Midbrain (tissue), 1 donor: ENCODE measurements at places on chromosomes 1 and 21.

DNA sequence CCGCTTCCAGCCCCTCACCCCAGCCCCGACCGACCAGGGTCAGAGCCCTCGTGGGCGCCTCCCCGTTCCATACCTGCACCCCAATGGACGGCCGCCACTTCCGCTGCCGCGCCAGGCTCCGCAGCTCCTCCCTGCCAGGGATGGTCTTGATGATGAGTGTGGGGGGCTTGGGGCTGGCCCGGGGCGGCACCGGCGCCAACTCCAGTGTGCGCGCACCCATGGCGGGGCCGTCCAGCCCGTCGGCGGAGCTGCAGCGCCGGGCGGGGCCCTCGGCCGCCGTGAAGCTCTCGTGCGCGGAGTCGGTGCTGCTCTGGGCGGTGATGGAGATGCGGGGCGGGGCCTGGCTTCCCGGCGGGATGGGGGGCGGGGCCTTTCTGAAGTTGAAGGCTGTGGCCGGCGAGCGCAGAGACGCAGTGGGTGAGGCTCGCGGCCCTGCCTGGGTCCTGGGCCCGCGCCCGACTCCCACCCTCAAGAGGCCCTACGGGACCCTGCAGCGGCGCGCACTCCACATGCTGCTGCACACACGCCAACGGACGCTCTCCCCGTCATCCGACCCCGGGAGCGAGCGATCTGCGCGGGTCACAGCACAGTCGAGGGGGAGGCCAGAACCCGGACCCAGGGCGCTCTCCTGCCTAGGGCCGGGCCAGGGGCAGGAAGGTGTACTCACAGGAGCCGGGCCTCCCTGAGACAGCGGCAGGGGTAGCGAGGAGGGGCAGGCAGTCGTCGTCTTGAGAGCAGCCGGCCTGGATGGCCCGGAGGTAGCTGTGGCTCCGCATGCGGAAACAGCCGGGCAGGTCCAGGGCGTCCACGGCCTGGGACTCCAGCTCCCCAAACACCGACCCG lies 26.1 kb upstream of the SMIM12 start:
- no peak for DNase-seq

- DNase-seq: no peak
Observed at GRCh38 chr1:206005778-206006180, 2.6 kb upstream of the RAB7B start.

GRCh38 chr1:92728697-92729096 lies 56.2 kb downstream of the EVI5 start:
- no peak for DNase-seq

GRCh38 chr1:240577095-240577494 lies 34.9 kb downstream of the GREM2 start:
- DNase-seq: no peak

GRCh38 chr1:57440096-57440495 lies 16.2 kb upstream of the DAB1 start:
- no peak for DNase-seq

GRCh38 chr1:10852486-10852885 lies 56.0 kb upstream of the CASZ1 start:
- no peak for DNase-seq

DNA sequence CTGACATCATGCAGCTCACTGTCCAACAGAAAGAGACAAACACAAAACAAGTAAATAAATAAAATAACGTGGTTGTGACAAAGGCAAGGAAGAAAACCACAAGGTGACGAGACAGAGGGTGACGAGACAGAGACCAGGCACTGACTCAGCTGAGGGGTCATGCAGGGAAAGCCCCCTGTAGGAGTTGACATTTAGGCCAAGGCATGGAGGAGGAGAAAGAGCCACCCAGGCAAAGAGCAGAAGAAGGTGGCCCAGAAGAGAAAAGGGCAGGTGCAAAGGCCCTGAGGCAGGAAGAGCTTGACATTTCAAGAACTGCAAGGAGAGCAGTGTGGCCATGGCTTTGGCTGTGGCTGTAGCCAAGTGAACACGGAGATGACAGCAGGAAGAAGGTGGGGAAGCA lies 65.1 kb upstream of the ID3 start:
- no peak for DNase-seq

DNA sequence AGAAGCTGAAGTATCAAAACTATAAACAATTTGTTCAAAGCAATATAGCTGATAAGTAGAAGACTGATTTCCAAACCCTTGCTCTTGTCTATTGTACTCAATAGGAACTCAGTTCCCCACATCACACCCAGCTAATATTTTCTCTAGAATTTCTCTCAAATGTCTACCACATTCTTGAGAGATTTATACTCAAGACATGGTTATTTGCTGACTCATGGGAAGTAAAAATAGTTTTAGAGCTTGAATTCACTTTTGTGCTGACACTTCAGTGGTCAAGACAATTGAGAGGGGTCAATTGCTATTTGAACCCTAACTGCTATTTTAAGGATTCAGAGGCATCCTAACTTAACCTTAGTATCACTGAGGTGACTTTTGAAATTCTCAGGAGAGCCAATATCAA lies 99.0 kb downstream of the TNNI3K start:
- DNase-seq: no peak

- DNase-seq: no peak
Observed at GRCh38 chr1:116569381-116569670, 1.5 kb downstream of the CD58 start.

DNA sequence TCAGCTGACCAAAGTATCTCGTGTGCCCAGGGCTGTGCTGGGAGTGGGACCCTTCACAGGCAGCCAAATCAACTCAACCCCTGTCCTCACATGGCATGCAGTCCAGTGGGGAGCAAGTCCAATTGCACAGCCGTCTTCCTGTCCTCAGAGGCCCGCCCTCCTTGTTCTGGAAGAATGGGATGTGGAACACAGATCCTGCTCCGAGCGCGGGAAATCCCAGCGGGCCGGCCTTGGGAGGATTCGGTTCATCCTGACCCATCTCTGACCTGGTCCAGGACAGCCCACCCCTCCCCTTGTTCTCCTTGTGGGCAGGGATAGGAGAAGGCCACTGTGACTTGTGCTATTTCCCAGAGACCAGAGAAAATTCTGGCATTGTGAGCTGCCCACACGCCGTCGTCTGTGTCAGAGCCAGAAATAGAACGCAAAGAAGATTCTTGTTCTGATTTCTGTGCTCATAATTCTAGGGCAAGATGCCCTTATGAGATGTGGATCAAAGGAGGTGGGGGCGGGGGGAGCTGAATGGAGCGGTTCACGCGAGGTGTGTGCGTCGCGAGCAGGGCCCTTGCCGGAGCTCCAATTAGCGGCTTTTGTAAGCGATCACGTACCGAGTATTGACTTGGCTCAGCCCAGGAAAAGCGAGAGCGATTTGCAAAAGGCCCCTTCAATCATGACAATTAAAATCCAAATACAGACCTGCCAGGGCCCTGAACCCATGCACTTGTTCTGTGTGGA lies 79.2 kb downstream of the AJAP1 start:
- no peak for DNase-seq

- no peak for DNase-seq
Observed at GRCh38 chr1:208885060-208885459, 640.9 kb upstream of the PLXNA2 start.

GRCh38 chr1:30692948-30693301 lies 30.5 kb downstream of the MATN1 start:
- DNase-seq: no peak

DNA sequence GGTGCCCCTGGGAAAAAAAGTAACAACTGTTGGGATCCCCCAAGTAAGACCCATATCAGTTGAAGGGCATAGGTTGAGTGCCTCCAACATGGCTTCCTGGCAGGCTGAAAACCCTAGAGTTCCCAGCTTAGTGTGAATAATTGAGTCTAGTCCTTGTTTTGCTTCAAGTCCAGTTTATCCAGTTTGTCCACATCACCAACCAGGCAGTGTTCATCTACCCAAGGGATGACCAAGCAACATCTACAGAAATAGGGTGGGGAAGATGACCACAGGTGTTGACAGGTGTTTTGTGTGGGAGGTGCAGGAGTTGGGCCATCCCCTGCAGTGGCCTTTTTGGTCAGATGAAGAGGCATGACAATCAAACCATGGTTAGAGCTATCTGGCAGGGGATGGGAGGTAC lies 54.3 kb upstream of the ERO1B start:
- no peak for DNase-seq

- no peak for DNase-seq
Observed at GRCh38 chr21:40936178-40936577, 89.2 kb upstream of the DSCAM start.

- no peak for DNase-seq
Observed at GRCh38 chr1:65704318-65704717, 88.4 kb upstream of the PDE4B start.

- DNase-seq: no peak
Observed at GRCh38 chr1:60984062-60984799, 98.1 kb upstream of the NFIA start.

DNA sequence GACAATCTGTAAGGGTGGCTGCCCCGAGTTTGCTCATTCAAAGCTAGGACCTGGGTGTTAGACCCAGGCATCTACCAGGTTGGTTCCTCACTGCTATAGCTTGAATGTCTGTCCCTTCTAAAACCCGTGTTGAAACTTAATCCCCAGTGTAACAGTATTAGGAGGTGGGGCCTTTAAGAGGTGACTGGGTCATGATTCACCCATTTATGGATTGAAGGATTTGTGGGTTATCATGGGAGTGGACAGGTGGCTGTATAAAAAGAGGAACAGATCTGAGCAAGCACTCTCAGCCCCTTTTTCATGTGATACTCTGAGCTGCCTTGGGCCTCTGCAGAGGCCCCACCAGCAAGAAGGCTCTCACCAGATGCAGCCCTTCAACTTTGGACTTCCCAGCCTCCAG lies 29.4 kb downstream of the PSMG1 start:
- DNase-seq: no peak

DNA sequence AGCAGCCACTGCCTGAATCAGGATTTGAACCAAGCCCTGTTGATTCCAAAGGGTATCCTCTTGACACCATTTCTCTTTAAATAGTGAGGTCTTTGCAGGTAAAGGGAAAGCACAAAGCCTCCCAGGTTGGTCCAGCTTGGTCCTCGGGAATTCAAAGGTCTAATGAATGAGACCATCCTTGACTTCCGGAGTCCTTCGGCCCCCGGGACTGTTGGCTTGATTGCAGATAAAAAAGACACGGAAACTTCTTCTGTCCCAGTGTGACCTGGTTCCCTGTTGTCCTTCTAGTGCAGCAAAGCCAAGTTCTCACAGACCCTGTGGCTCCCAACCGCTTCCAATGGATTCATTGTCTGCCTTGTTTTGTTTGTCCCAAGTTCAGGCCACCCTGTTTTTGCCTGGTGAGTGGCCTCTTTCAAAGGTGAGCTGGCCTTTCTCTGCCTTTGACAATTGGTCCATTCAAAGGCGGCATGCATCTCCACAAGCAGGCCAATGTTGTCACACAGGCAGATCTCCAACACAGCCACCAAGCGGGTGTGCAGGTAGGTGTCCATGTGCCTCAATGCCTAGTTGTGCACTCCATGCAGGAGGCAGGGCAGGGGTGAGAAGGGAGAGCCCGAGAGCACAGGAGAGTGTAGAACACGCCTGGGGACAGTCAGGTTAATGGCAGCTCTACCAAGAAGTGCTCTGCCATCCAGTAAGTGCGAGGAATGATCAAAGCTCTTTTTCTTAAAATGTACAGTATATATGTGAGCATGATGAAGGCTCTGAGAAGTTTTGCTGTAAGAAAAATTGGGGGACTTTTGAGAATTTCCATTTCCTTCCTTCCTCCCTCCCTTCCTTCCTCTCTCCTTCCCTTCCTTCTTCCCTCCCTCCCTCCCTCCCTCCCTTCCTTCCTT lies 82.1 kb upstream of the ZBTB40 start:
- DNase-seq: no peak

DNA sequence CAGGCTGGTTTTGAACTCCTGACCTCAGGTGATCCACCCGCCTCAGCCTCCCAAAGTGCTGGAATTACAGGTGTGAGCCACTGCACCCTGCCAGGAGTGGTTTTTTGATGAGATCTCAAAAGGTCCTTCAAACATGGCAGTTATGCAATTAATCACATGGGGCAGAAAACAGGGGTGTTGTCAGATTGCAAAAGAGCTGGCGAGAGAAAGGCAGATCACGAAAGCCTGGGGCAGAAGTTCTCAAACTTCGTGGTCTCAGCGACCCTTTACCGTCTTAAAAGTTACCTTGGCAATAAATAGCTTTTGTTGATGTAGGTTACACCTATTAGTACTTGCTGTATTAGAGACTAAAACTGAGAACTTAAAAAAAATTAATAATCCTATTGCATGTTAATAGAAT lies 16.1 kb downstream of the CNR2 start:
- DNase-seq: no peak

DNA sequence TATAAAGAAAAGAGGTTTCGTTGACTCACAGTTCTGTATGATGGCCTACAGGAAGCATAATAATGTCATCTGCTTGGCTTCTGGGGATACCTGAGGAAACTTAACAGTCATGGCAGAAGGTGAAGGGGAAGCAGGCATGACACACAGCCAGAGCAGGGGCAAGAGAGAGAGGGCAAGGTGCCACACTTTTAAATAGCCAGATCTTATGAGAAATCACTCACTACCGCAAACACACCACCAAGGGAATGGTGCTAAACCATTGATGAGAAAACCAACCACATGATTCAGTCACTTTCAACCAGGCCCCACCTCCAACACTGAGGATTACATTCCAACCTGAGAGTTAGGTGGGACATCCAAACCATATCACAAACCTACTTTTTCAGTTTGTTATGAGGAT lies 245.9 kb upstream of the SGIP1 start:
- DNase-seq: no peak
